ENCODE measurements at places on chromosomes 6 and 20. TPM values are rescaled to one million over a fixed set of nuclear protein-coding genes. Genes with fewer than 3 reads are reported as not detected.

GRCh38 chr6:51678905-51679620 lies 408.4 kb downstream of the PKHD1 start:
- H3K4me3 ChIP-seq: no peak overlapping the region
- no peak overlapping the region for H3K27ac ChIP-seq
- H3K27me3 ChIP-seq: no peaks in the 10 kb centered on the region
- H3K36me3 ChIP-seq: no peaks in the 10 kb centered on the region
- no peak for DNase-seq

GRCh38 chr6:152977556-152977955 lies 5.3 kb downstream of the FBXO5 start:
- no peaks in the 10 kb centered on the region for H3K27me3 ChIP-seq
- peaks cover 79% of the 10 kb centered on the region for H3K36me3 ChIP-seq
- H3K4me3 ChIP-seq: no peak overlapping the region
- H3K4me1 ChIP-seq: peaks cover 46% of the 10 kb centered on the region
- no peak for DNase-seq

DNA sequence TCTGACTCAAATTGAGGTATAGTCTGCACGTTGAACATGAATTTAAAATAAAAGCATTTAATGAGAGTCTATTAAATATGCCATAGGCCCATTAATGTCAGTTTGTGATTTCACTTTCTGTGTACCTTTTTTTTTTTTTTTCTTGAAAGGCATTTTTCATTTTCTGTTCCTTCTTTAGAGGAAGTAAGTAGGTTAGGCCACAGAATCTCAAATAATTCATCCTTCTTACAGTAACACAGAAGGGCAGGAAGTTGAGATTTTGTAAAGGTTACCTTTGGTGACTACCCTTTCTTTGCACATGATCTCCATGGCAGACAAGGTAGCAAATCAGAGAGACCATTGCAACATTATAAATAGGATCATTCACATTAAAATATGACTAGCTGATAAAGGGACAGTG lies 9.6 kb downstream of the L3MBTL3 start:
- no peak for DNase-seq
- H3K27ac ChIP-seq: peak overlapping the region; percentile 66
- peaks cover 62% of the 10 kb centered on the region for H3K4me1 ChIP-seq
- H3K36me3 ChIP-seq: peaks cover 25% of the 10 kb centered on the region

The FOXA2 gene
- not detected for total RNA-seq

The PREX1 gene
- total RNA-seq: 36.5 TPM
